Foreskin fibroblast (primary cell): ENCODE measurements at places on chromosomes 4 and X.
A peak's percentile ranks its signal among the peaks of the same experiment; 100 is the strongest.

GRCh38 chr4:121720109-121720508, 23.3 kb upstream of the ANXA5 start:
- DNase-seq: no peak

DNA sequence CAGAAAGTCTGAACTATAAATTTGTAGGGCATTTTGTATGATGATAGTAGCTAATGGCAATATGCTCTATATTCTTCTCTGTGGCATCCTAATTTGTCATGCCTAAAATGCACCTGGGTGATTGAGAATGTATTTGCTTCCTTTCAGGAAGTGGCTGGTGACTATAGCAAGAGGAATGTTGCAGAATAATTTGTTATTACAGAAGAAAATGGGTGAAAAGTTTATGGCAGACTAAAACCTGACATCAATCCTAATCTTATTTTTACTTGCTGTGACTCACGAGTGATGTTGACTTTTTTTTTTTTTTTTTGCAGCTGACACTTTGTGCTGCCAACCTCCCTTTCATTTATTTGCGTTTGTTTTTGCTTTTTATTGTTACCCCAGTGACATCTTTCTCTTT, 141.1 kb downstream of the MSL3 start:
- DNase-seq: peak; percentile 40

GRCh38 chr4:11130195-11130970, 298.3 kb downstream of the HS3ST1 start:
- peak; percentile 72 for DNase-seq

- DNase-seq: no peak
These were observed 230.7 kb downstream of the NR3C2 start for GRCh38 chr4:148211533-148211932.

GRCh38 chr4:78343682-78344081, 207.9 kb upstream of the ANXA3 start:
- no peak for DNase-seq

- no peak for DNase-seq
These were observed 5.1 kb upstream of the ARL13A start for GRCh38 chrX:100964362-100964761.

DNA sequence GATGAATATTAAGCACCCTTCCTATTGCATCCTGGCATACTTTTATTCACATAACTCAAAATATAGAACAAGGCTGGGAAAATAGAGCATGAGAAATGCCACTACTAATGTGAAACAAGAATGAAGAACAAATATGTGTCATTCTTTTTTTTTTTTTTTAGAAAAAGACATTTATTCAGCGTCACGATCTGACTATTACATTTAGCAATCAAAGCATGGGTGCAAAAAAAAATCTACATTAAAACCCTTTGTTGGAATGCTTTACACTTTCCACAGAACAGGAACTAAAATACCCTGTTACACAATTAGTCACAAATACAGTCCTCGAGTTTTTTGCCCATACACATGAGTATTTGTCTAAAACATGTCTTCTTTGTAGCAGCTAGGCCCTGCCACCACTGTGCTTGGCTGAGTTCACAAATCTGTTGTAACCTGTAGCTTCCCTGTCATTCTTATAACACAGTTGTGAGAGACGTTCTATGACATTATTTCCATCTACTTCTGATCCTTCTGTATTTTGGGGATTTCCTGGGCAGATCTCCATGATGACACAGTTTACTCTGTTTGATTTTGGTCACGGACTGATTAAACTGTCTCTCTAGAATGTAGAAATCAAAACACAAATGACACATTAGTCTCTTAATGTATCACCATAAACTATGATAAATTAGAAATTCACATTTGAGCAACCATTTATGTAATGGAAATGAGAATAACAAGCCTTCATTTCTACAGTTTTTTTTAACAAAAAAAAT, 9.4 kb upstream of the TET2 start:
- DNase-seq: no peak

- DNase-seq: no peak
These were observed 603 bp downstream of the MAD2L1 start for GRCh38 chr4:120065974-120066516.

- no peak for DNase-seq
These were observed 24.3 kb downstream of the SMIM20 start for GRCh38 chr4:25938366-25938765.

GRCh38 chr4:10196191-10196590, 79.6 kb upstream of the WDR1 start:
- DNase-seq: no peak

DNA sequence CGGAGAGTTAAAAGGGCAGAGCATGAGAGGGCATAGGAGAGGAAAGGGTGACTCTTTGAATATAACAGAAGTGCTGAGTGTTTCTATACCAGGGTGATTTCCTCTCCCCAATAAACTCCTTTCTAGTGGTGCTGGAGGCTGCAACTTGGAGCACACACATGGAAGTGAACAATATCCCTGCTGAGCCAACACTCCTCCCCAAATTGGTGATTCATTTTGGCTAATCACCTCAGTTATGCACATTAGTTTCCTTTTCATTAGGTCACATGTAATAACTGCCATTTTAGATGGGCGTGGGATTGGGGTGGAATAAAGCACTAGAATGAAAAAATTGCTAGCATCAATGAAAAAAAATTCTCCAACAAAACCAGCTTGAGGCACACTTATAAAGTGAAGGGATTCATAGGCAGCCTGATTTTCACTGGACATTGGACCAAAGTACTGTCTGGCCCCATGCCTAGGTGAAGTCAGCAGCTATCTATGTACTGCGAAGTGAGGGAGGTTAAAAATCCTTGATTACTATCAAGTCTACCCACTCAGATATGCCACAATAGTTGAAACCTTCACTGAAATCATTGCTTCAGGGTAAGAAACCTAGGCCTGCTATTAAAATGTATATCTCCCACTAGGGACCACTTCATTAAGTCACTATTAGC, 174.0 kb downstream of the GLUD2 start:
- DNase-seq: no peak
